ENCODE measurements at places on chromosomes 13 and 19.

GRCh38 chr19:56141417-56141993 is 418 bp downstream of the ZNF444 start:
- DNase-seq: no peak

DNA sequence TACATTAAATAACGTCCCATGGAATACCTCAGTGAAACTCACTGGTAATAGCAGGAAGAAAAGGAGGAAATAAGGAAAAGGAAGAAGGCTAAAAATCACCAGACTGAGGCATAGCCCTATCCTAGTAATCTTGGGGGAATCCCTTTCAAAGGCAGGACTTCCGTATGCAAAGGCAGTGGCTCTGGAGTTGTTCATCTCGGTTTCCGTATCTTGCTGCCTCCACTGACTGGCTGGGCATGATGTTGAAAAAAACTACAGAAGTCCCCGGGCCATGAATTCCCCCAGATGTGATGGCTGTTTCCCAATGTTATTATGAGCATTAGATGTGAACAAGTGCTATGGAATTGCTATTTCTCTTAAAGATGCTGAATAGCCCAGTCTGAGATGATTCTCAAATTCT is 5.5 kb downstream of the FPR2 start:
- DNase-seq: no peak

- DNase-seq: no peak
Observed at GRCh38 chr13:51815848-51816247, 11.9 kb upstream of the DHRS12 start.

- no peak for DNase-seq
Observed at GRCh38 chr13:97127842-97128241, 94.3 kb upstream of the MBNL2 start.

DNA sequence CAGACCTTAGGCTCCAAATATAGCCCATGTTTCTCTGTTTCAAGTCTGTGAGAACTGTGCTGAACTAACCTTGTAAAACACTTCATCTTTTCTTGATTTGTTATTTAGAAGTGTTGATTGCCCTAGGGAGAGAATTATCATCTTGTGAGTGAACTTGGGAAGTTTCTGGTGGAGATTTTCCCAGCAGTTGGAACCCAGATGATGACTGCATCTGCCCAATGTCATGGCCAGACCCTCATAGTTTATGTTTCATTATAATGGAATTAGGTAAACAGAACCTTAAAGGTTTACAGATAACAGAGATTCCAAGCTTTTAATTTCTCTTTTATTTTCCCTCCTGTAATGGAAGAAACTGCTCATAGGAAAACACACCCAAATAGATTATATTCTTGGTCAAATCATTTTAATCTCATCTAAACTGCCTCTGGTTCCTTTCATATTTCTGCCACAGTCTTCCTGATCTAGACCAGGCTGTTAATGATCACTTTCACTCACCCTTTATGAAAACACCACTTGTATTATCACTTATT is 569.1 kb downstream of the KCTD12 start:
- DNase-seq: no peak

GRCh38 chr19:489418-490196 is 6.7 kb upstream of the MADCAM1 start:
- no peak for DNase-seq

GRCh38 chr13:33204130-33204927 is 81.2 kb downstream of the STARD13 start:
- DNase-seq: no peak

DNA sequence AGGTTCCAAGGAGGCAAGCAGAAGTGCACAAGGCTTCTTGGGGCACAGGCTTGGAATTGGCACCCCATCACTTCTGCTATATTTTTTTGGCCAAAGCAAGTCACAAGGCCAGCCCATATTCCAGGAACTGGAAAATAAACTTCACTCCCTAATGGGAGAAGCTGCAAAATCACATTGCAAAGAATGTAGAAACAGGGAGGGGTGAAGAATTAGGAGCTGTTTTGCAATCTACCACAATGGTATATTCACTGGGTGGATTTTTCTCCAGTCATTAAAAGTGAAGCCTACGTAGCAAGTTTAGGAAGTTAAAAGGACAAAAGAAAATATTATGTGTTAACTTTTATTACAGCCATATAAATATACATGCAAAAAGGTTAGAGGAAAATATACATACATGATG is 464.8 kb downstream of the COG6 start:
- no peak for DNase-seq

GRCh38 chr13:83877651-83878355 is 4.5 kb downstream of the SLITRK1 start:
- no peak for DNase-seq

GRCh38 chr19:29128203-29128602 is 84.7 kb downstream of the UQCRFS1 start:
- DNase-seq: no peak

GRCh38 chr19:7965921-7966665 is 22.6 kb upstream of the TIMM44 start:
- no peak for DNase-seq

GRCh38 chr19:29590278-29590677 is 15.8 kb upstream of the POP4 start:
- no peak for DNase-seq

DNA sequence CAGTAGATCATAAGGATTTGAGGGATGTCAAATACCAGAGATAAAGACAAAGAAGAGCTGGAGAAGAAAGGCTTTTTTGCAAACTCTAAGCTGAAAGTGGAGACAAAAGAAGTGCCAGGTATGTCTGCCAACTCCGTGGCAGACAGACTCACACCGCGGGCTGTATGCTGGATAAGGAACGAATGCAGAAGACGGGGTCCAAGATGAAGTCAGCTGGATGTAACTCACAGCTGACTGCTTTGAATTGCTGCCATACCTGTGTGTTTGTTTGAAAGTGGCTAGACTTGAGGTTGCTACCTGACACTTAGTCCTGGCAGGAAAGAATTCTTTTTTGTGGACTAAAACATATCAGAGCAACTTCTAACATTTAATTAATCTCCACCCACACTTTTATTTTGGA is 398.8 kb downstream of the DLEU7 start:
- no peak for DNase-seq

- peak; percentile 11 for DNase-seq
Observed at GRCh38 chr13:69579351-69579750, 528.3 kb upstream of the ATXN8OS start.

DNA sequence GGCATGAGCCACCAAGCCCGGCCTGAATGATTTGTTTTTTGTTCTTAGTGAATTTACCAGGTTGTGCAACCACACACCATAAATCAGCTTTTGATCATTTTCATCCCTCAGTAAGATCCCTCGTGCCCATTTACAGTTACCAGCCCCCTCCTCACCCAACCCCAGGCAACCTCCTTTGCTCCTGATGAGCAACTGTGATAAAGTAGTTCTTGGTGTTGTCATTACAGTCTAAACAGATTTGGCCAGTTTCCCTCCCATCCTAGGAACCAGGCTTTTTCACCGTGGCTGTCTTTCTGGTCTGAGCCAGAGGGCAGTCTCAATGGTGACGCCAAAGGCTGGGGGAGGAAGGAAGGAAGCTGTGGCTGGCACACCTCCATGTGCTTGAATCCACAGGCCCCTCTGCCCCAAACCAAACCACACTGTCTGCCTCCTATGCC is 61.2 kb upstream of the WDFY2 start:
- no peak for DNase-seq

GRCh38 chr19:55423225-55424005 is 15.8 kb upstream of the UBE2S start:
- no peak for DNase-seq

DNA sequence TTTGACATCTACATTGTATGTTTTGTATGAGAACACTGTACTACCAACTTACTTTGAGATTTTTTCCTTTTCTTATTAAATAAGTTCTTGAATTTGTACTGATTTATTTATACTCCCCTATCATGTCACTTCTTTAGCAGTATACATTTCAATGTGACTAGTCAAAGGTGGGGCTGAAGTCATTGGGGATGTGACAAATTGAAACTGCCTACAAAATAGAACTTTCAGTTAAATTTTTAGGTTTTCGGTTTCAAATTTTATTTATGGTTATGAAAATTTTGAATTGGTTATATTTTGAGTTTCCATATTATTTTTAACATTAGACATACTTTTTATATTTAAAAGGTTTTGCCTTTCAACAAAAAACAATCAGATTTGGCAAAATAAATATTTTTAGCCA is 221.6 kb downstream of the NBEA start:
- no peak for DNase-seq

DNA sequence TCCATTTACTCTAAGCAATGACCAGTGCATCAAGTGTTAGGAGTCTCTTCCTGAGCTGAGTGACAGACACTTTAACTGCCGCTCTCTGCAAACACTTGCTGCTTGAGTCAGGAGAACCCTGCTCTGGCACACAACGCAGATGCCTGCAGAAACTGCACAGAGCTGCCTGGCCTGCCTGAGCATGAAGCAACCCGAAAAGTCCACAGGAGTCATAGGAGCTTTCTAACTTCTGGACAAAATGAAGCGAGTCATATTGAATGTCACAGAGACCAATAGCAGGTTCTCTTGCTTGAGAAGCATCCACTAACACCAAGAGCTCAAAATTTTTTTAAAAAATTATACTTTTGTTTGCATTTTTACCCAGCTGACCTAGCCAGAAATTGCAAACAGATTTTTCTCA is 232.4 kb downstream of the LHFPL6 start:
- no peak for DNase-seq

- no peak for DNase-seq
Observed at GRCh38 chr19:12757544-12758274, 6.1 kb downstream of the BEST2 start.

GRCh38 chr13:73579574-73580274 is 520.9 kb downstream of the KLF5 start:
- DNase-seq: no peak

GRCh38 chr13:76845367-76845766 is 40.8 kb downstream of the KCTD12 start:
- DNase-seq: no peak

GRCh38 chr13:87403748-87404432 is 267.3 kb upstream of the SLITRK5 start:
- DNase-seq: no peak

GRCh38 chr13:49864509-49864908 is 71.6 kb downstream of the SPRYD7 start:
- DNase-seq: no peak

DNA sequence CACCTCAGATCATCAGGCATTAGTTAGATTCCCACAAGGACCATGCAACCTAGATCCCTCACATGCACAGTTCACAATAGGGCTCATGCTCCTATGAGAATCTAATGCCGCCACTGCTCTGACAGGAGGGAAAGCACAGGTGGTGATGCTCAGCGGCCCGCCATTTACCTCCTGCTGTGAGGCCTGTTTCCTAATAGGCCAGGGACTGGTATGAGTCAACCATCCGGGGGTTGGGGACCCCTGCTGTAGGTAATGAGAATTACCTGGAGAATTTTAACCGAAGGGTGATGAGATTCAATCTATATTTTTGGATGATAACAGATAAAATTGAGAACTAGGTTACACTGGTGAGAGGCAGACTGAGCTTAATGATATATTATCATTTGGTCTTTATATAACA is 101.4 kb downstream of the LACC1 start:
- DNase-seq: no peak

DNA sequence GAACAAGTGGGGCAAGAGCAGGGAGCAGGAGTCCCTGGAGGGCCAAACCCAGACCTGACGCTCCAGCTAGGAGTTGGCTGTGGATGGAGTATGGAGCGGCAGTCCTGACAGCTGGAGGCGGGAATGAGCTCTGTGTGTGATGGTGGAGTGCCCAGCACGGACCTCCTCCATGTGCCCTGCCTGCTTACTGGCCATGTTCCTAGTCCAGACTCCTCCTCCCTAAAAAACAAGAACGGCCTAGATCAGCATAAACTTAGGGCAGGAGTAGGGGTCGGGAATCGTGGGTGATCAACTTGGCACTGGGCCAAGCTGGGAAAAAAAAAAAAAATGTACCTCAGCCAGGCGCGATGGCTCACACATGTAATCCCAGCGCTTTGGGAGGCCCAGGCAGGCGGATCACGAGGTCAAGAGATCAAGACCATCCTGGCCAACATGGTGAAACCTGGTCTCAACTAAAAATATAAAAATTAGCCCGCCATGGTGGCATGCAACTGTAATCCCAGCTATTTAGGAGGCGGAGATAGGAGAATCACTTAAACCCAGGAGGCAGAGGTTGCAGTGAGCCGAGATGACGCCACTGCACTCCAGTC is 29.5 kb downstream of the LTBP4 start:
- no peak for DNase-seq

- DNase-seq: no peak
Observed at GRCh38 chr13:106377341-106377740, 158.1 kb downstream of the EFNB2 start.

DNA sequence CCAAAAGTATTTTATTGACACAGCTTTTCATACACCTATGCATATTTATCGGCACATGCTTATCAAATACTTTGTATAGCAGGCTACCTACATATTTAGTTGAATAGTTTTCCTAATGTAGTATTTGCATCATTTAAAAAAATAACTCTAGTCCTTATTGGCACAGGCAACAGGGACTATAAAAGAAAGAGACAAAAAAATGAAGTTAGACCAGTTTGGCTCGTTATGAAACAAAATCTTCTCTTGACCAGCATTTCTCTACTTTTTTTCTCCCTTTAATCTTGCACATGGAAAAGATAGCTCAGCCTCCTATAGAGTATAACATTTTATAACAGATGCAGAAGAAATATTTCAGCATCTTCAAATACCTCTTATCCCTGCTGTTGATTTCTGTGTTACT is 794.8 kb upstream of the MIR17HG start:
- DNase-seq: no peak

- no peak for DNase-seq
Observed at GRCh38 chr19:40355975-40356680, 7.6 kb downstream of the PLD3 start.

DNA sequence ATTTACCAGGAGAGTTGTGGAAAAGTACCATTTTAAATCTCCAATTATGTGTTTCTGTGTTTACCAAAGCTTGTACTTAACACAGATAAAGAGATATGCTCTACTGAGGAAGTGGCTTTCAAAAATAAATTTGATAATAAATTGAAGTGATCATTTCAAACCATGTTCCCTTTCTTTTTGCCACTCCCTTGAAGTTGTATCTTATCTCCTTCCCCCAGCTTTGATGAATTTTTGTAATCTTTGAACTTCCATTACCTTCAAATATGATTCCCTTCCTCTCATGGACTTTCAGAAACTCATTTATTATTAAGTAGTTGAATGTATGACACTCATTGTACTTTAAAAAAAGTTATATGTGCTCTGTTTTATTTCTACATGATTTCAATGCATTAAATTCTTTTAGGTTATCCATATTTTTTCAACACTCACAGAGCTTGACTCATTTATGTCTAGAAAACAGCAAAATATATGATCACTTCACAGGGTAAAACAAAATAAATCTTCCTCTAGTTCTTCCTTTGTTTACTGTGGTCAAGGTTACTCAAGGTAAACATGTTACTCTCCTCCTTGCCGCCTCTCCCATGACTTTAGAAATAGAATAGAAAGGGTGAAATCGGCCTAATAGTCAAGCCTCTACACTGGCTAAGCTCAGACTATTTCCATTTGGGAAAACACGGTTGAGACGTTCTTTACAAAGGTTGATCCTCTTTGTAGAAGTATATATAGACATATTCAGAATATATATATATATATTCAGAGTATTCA is 251.2 kb upstream of the SPRY2 start:
- no peak for DNase-seq

All from NCI-H1417 treated with DMSO at 0.1 percent for 48 hours (cell line).